ENCODE measurements at places on chromosomes 11 and 22.

GRCh38 chr11:43419460-43419859 is 60.7 kb downstream of the TTC17 start:
- DNase-seq: peak; percentile 40

GRCh38 chr11:119847853-119848252 is 118.9 kb upstream of the NECTIN1 start:
- no peak for DNase-seq

DNA sequence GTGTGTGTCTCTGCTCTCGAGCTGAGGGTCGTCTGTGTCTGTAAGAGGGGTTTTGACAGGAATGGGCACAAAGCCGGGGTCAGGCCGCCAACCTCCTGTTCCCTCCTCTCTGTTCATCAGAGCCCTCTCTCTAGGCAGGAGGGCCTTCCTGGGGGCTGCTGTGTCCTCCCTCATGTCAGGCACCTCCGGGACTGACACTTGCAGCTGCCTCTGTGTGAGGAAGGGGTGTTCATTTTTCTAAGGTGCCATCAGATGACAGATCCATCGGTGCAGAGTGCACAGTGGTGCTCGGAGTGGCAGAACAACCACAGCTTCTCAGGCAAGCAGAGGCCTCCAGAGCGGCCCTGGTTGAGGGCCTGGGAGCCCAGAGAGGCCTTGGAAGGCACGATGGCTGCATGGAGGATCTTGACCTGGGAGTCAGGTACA is 265.4 kb upstream of the B3GAT1 start:
- no peak for DNase-seq

DNA sequence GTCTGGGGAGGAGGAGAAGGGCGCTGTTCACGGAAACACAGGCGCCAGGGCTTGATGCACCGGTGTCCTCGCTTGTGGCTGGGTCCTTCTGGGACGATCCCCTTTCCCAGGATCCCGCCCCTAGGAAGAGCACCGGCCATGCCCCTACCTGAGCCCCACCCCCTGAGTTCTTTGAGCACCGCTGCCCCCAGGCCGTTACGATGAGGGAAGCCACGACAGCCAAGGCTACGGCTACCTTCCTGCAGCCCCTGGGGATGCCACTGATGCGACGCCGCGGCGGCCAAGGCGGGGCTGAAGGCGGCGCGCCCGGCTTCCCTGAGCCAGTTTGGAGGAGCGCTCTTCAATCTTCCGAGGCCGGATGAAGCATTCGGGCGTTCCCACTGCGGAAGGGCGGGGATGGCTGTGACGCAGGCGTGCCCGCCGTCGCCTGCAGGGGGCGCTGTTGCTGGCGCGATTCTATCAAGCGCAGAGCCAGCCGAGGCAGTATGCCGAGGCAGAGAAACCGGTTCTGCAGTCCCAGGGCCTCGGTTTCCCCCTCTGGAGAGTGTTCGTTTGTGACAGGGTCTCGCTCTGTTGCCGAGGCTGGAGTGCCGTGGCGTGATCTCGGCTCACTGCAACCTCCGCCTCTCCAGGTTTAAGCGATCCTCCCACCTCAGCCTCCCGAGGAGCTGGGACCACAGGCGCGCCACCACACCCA is 9.7 kb upstream of the NEFH start:
- peak; percentile 71 for DNase-seq

DNA sequence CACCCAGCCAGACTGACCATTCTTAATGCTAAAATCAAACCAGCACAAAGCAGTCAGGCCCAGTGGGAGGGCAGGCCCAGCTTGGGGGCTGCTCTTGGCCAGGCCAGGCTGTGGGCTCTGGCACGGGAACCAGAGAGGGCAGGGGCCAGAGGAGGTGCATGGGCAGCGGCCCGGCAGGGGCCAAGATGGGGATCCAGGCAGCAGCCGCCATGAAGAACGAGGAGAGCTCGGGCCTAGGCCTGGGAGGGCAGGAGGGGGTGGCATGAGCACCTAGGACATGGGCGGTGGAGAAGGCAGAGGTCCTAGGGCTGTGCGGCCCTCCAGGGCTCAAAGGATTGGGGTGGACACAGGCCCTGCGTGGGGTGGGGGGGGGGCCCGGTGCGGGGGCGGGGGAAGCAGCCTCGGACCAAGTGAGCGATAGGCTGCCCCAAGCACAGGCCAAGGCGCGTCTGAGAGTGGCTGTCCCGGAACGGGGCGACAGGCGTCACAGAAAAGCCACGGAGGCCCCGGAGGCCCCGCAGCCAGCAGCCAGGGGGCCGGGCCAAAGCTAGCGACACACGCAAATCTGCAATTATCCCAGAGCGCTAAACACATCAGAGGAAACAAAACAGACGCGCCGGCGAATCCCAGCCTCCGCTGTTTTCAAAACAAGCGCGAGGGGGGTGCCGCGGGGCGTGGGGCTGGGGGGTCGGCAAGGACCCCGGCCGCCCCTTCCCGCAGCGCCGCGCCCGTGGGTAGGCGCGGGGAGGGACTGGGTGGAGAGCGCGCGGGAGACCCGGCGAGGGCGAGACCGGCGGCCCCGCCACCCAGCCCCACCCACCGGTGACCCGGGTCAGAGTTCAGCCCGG is 8.3 kb downstream of the PLXNB2 start:
- DNase-seq: no peak

- DNase-seq: no peak
Measured at GRCh38 chr22:25554238-25554671, 10.2 kb upstream of the GRK3 start.

- DNase-seq: no peak
Measured at GRCh38 chr22:45980761-45981160, 3.8 kb upstream of the WNT7B start.

- no peak for DNase-seq
Measured at GRCh38 chr11:48062649-48063048, 82.3 kb downstream of the PTPRJ start.

- no peak for DNase-seq
Measured at GRCh38 chr11:19336331-19336730, 95.6 kb upstream of the E2F8 start.

GRCh38 chr11:128714881-128715280 is 21.0 kb downstream of the FLI1 start:
- no peak for DNase-seq

DNA sequence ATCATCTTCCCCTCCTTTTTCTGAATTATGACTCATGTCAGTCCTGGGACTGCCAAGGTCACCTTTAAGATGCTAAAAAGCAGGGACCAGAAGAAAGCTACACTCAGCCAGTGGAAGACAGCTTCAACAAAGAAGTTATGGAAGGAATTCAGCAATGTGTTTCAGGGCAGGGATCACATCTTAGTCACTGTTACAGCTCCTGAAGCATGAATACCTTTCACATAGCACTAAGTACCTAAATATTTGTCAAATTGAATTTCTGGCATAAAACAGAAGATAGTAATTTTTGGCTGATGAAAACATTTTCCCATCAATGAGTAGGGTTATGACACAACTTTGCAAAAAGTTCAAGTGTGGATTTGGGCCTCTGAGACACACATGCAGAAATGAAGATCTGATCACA is 5.2 kb downstream of the DDB1 start:
- no peak for DNase-seq

GRCh38 chr11:69051381-69052342 is 2.9 kb downstream of the TPCN2 start:
- DNase-seq: no peak

DNA sequence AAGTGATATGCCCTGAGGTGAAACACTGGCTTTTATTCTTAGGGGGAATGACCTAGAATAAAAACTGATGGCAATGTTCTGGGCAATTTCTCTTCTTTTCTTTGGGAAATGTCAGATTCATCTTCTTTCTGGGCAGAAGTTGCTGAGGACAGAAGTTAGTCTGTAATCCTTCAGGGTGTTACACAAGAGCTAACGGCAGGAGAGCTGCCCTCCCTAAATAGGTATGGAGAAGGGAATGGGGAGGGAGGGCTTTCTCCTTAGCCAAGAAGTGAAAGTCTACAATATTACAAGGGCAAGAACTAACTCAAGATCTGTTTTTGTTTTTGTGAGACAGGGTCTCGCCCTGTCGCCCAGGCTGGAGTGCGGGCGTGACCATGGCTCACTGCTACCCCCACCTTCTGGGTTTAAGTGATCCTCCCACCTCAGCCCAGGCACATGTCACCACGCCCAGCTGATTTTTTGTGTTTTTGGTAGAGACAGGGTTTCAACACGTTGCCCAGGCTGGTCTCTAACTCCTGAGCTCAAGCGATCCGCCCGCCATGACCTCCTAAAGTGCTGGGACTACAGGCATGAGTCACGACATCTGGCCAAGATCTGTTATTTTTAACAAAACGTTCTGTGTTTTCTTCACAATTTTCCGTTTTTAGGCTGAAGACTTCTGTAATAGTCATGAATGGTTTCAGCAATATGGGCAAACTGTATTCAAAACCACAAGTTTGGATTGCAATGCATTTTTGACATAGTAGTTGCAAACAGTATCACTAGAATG is 7.2 kb downstream of the PIWIL4 start:
- DNase-seq: no peak

GRCh38 chr11:110757962-110758755 is 45.9 kb upstream of the ARHGAP20 start:
- DNase-seq: no peak

GRCh38 chr22:49255741-49256318 is 571.8 kb downstream of the BRD1 start:
- no peak for DNase-seq

DNA sequence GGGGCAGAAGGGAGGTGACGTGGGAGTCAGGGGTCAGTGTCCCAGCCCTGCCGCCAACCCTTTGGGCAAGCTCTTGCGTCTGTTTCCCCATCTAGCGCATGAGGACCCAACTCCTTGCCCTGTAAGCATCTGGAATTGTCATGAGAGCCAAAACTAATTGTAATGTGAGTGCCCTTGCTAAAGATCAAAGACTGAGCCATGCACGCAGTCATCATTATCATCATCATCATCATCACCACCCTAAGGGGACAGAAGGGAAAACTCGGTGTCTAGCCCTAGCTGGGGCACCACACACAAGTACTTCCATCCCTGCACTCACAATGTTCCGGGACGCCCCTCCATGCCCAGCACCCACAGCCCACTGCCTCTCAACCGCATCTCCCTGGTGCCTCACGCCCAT is 2.5 kb downstream of the LIF start:
- no peak for DNase-seq

DNA sequence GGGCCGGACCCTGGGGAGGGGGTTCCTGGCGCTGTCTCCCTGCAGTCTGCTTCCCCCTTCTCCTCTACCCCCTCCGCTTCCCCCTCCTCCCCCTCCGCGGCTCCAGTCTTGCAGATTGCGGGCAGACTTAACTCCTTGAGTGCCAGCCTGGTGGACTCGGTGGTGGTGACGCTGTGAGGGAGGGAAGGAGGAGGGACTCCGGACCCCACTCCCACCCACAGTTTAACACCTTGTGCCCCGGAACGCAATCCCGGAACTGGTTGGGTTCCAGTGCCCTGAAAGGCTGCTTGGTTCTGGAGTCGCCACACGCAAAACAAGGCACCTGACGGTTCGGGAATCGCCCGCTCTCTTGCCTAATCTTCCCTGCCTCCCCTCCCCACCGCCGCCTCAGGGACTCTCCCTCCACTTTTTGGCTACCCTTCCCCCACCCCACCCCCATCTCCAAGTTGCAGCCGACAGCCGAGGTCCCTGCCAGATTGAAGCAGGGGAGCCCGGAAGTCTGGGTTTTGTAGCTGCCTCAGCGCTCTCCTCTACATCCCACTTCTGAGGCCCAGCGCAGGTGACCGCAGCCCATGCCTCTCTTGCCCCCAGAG is 3.9 kb upstream of the BCL9L start:
- DNase-seq: peak; percentile 90

GRCh38 chr11:34027516-34028408 is 23.8 kb upstream of the CAPRIN1 start:
- no peak for DNase-seq

GRCh38 chr11:64096835-64097234 is 61.1 kb downstream of the FLRT1 start:
- DNase-seq: no peak

GRCh38 chr11:70885281-70886231 is 366.8 kb downstream of the SHANK2 start:
- no peak for DNase-seq

- DNase-seq: no peak
Measured at GRCh38 chr11:2157294-2158040, 3.5 kb downstream of the INS start.

DNA sequence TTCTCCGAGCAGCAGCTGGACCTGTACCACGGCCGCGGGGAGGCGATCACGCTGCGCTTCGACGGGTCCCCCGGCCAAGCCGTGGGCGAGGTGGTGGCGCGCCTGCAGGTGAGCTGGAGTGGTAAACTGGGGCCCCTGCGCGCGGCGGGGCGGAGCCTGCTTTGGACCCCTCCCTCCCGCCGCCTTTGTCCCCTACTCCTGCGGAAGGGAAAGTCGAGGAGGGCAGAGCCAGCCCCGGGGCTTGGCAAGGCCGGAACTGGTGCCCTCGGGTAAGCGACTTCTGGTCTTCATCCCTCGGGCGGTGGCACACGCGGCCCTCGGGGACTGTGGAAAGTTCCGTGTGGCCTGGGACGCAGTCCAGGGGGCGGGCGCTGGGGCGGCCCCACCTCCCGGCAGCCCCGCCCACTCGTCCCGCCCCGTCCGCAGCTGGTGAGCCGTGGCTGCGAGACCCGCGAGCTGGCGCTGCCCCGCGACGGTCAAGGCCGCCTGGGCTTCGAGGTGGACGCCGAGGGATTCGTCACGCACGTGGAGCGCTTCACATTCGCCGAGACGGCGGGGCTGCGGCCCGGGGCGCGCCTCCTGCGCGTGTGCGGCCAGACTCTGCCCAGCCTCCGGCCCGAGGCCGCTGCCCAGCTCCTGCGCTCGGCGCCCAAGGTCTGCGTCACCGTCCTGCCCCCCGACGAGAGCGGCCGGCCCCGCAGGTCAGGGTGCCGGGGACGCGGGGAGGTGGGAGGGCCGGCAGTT is 9.2 kb downstream of the SIPA1 start:
- DNase-seq: no peak

DNA sequence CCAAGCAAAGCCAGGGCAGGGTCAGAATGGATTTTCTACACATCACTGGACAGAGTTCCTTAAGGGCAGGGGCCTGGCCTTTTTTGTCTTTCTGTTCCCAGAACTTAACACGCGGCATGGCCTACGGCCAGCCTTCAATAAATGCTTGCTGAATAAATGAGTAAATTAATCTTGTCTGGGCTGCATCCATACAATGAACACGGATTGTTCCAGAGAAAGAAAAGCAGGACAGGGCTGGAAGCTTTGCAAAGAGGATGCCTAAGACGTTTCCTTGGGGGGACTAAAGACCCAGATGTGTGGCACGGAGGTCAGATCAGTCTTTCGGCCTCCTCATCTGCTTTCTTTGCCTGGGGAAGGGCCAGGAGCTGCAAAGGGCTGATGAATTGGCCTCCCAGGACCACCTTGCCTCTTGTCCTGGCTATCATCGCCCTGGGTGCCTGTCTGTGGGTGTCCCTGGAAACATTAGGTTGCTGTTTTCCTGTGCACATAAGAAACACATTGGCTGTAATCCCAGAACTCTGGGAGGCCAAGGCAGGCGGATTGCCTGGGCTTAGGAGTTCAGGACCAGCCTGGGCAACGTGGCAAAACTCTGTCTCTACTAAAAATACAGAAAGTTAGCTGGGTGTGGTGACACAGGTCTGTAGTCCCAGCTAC is 20.8 kb upstream of the RFPL3 start:
- no peak for DNase-seq

- DNase-seq: no peak
Measured at GRCh38 chr22:50326225-50326955, 422 bp downstream of the DENND6B start.

- DNase-seq: no peak
Measured at GRCh38 chr11:96794152-96794551, 404.3 kb downstream of the JRKL start.

GRCh38 chr11:88327061-88327460 is 10.5 kb downstream of the CTSC start:
- no peak for DNase-seq

- DNase-seq: no peak
Measured at GRCh38 chr11:126483621-126484195, 128.2 kb downstream of the ST3GAL4 start.

GRCh38 chr11:12901874-12902481 is 107.1 kb upstream of the RASSF10 start:
- DNase-seq: no peak
